PC-3 (cell line): ENCODE measurements at places on chromosomes 5 and 9. TPM values are rescaled to one million over a fixed set of nuclear protein-coding genes. Genes with fewer than 3 reads are reported as not detected.

Gene ENC1
- total RNA-seq, result 24.5 TPM in 2 replicates

DNA sequence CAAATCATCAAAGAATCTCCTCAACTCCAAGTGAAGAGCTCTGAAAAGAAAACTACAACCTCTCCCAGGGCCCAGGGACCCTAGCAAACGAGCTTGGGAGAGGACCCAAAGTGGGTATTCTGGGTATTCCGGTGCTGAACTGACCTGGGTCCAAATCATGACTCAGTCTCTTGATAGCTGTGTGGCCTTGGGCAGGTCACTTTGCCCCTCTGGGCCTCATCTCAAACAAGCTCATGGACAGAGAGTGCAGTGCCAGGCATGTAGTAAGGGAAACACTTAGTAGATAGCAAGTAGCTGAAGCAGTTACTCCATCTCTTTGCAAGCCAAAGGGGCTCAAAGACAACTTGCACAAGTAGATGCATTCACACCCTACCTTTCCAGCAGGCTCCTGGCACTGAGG, 12.4 kb downstream of the ACSL6 start:
- no peak for DNase-seq

- DNase-seq, result no peak
Observed at GRCh38 chr5:33592245-33592644, 151.5 kb downstream of the TARS1 start.

Gene FGD3
- total RNA-seq, result 5.4 and 6.3 TPM in 2 replicates

DNA sequence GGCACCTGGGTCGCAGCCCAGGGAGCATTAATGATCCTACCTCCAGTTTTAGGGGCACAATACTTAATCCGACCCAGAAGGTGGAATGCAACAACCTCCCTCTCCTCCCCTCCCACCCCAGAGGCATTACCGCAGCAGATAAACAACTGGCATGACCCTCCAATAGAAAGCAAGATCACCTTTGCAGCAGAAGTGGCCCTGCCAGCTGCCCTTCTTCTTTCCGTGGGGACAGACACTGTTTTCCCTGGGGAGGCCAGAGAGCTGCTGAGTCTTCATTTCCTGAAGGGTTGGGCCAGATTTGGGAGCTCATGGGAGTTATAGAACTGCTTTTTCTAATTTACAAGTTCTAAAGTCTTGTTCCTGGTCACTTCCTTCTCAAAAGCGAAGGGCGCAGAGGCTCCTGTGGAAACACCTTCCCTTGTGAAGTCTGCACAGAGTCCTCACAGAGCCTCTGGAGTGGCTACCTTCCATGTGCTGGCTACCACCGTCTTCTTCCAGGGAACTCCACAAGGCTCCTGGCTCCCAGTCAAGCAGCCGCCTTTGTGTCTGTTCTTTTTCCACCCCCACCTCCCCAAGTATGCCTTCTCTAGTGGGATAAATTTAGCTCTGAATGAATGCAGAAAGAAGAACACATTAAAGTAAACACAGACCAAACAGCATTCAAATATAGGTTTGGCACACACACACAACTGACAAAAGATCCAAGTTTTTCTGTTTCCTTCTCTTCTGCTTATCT, 8.0 kb upstream of the PALM2AKAP2 start:
- no peak for DNase-seq

DNA sequence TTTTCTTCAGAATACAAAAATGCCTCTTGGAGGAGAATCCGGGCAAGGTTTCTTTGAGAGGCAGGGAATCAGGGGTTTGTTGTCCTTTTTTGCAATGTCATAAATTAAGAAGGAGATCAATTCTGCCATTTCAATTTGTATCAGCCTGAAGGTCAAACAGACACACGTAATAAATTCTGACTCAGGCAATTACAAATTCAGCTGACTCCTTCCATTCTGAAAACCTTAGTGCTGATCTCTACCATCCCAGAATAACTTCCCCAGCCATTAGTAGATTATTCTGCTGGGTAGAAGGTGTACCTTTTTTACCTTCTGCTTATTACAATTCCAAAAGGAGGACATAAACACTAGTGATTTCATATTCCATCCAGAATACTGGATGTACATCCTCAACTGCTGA, 516.6 kb downstream of the AGTPBP1 start:
- no peak for DNase-seq

DNA sequence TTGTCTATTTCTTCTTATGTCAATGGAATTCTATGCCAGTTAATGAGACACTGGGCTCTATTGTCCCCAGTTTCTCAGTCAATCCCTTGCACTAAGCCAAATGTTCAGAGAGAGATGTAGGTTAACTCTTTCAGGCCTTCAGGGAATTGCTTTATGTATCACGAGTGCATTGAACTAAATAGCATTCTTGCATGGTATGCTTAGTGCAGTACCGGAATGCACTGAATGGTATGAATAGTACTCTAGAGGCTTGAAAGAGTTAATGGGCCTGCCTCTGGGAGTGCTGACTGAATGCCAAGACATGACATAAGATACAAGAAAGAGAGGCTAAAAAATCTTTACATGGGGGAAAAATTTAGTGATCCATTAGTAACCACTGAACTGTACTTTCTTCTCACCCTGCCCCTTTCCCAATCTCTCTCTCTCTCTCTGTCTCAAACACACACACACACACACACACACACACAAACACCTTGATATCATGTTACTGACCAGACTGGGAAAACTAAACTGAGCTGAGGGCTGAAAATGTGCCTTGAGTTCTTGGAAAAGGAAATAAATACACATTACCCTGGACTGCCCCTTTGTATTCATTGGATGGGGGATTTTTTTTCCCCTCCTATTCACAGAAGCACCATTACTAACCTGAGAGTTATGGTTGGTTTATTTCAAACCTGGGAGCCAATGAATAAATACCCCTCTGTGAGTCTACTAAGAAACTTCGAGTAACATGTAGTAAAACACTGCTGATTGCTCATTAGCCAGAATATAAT, 35.4 kb upstream of the TMC1 start:
- DNase-seq, result no peak

- no peak for DNase-seq
Observed at GRCh38 chr9:113311961-113312360, 8.8 kb upstream of the RNF183 start.

GRCh38 chr9:115850548-115851304, 302.9 kb upstream of the PAPPA start:
- peak; percentile 52 for DNase-seq

Gene PIP5K1B
- total RNA-seq, result 0.29 TPM in 1 of 2 replicates, not detected in the other

DNA sequence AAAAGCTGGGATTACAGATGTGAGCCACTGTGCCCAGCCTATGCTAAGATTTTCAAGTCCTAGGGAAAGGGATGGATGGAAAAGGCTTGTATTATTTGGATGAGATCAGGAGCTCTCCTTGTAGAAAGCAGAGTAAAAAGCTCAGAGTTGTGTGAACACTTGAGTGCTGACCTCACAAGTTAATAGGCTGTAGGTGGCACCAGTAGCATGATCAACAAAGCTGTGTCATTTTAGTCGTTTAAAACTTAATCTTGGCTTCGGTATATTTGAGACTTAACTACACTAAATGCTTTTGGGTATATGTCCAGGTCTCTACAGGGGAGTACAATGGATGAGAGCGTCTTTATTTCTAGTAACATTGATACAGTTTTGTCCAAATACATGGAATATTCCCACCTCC, 264.2 kb downstream of the TMEM38B start:
- no peak for DNase-seq

GRCh38 chr9:7246917-7247522, 489.2 kb downstream of the KDM4C start:
- no peak for DNase-seq

- no peak for DNase-seq
Observed at GRCh38 chr5:119019501-119019900, 31.2 kb upstream of the DTWD2 start.

Gene SLC46A2
- not detected in 2 replicates for total RNA-seq

Gene GNG10
- 27.1 and 50.7 TPM in 2 replicates for total RNA-seq

DNA sequence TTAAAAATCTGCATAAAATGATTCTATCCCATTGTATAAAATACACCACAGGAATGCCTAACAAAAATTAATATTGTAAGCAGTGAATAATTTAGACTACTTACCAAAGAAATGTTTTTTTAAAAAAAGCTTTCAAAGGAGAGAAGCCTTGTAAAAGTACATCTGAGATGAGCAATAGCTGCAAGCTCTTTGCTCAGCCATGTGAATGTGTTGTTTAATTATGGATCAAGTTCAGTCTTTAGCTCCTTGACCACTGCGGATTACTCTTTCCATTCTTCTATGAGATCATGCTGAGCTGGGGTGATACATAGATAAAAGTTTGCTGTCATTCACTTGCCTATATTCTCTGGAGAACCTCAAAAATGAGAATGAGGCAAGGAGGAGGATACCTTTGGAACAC, 782.4 kb upstream of the ZNF608 start:
- no peak for DNase-seq

Gene TYRP1
- total RNA-seq, result 0.22 TPM in 1 of 2 replicates, not detected in the other

Gene C5orf15
- total RNA-seq, result 22.7 and 45.2 TPM in 2 replicates

- peak; percentile 77 for DNase-seq
Observed at GRCh38 chr5:72324189-72324825, 4.1 kb downstream of the PTCD2 start.

DNA sequence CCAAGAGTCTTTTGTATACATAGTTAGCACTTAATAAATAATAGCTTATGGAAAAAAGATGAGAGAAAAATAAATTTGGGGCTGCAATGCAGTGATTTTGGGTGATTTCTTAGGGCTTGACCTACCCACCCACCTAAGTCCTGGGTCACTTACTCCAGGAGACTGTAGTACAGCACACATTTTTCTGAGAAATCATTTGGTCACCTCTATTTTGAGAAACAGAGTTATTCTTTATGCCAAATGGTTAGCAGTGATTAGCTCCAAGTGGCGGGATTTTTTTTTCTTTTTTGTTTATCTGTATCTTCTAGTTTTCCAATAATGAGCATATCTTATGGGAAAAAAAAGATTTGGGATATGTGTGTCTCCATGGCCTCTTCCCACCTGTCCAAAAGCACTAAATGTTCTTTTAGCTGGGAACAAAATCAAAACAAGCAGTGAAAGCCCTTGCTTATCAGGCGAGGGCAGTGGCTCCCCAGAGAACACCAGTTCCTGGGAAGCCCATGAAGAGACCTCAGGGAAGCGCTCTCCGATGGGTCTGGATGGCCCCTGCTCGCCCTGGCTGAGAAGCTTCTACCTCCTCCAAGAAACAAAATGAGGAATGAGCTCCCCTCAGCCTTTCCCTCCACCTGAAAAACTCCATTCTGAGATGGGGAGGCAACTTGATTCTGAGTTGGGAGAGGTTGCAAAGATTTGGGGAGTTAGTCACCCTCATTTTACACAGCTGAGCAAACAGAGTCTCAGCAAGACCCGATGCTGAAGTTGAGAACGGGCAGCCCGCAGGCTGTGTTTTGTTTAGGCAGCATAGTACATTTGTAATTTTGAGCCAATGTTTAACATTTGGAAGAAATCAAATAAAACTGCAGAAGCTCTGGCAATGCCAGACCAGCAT, 69.9 kb downstream of the CYFIP2 start:
- DNase-seq, result peak; percentile 53

Gene C7
- total RNA-seq, result not detected in 2 replicates

Gene KCNV2
- not detected in 2 replicates for total RNA-seq

DNA sequence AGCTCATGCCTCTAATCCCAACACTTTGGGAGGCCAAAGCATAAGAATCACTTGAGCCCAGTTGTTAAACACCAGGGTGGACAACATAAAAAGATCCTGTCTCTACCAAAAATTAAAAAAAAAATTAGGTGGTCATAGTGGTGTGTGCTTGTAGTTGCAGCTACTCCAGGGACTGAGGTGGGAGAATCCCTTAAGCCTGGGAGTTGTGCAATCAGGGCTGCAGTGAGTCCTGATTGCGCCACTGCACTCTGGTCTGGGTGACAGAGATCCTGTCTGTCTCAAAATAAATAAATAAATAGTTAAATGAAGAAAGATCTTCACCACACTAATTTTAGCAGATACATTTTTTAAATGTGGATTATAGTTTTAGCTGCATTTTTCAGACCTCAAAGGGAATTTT, 433.2 kb downstream of the MAT2B start:
- no peak for DNase-seq

Gene HAVCR1
- total RNA-seq, result not detected in 2 replicates

DNA sequence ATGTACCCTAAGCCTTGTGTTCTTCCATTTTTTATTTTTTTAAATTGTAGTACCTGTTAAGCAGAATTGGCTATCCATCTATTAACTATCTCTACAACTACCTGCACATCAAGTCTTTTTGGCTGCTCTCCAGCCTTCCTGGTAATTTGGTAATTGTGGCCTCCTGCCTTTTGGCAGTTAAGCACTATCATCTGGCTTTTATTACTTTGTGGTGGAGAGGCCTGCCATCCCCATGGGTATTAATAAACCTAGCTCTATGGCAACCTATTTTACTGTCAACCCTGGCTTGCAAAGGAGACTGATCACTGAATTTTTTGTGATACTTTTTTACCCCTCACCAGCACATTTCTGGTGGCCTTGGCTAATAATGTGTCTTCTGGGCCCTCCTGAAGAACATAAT, 20.5 kb downstream of the SELENOP start:
- DNase-seq, result no peak

GRCh38 chr9:114461468-114461867, 43.8 kb downstream of the WHRN start:
- no peak for DNase-seq

GRCh38 chr5:140148508-140148907, 22.8 kb downstream of the IGIP start:
- DNase-seq, result no peak

- no peak for DNase-seq
Observed at GRCh38 chr5:8683496-8683895, 814.5 kb downstream of the MTRR start.

- DNase-seq, result no peak
Observed at GRCh38 chr9:13920557-13920956, 393.4 kb downstream of the NFIB start.

Gene IFNA2
- not detected in 2 replicates for total RNA-seq
